AG09319 (cell line): ENCODE measurements at places on chromosomes 2 and 18.

DNA sequence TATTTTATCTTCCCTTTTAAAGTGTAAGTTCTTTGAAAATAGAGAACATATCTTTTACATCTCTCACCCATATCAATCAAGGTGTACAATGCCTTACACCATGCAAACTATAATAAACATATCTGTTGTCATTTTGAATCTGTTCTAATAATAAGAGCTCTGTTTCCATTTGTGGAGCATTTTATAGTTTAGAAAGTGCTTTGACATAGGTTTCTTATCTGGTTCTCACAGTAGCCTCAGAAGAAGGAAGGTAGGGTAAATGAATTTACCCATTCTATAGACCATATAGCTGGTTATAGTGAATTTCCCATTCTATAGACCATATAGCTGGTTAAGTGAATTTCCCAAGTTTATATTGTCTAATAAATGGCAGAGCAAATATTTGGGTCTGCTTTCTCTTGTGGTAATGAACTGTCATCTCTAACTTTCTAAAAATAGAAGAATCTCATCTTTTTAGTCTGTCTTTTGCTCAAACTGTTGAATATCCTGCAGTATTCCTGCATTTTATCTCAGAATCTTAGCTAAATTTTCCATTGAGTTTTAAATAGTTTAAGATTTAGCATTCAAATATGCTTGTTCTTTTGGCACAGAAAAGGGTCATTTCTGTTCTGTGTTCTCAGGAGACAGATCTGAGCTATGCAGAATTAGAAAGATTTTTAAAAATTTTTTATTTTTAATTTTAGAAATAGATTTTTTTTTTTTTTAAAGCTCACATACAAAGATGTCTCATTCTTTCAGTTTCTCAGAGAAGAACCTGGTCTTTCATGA is 80.7 kb upstream of the STON1 start:
- DNase-seq = no peak

- DNase-seq = no peak
These were observed 25.9 kb downstream of the NRP2 start for GRCh38 chr2:205708231-205708631.

GRCh38 chr18:54250846-54251261 is 18.5 kb upstream of the POLI start:
- no peak for DNase-seq

GRCh38 chr2:43406651-43407279 is 180.4 kb upstream of the ZFP36L2 start:
- DNase-seq = no peak

- DNase-seq = no peak
These were observed 31.5 kb upstream of the ATP8B1 start for GRCh38 chr18:57834616-57835015.

DNA sequence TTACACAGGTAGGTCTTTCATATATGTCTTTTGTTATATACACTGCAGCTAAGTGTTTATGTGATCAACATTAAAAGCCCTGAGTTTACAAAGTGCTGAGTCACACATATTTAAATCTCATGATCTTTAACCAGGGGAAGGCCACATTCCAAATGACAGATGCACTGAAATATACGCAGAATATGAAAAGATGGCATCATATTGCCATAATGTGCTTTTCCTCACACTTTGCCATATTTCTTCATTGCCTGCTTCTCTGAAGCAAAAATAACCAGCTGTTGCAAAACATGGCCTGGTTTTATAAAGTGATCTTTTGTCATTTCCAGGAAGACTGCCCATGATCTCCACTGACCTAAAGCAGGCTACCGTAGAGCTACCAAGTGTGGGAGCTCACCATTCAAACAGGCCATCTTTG is 93.5 kb upstream of the MAPRE2 start:
- DNase-seq = no peak

DNA sequence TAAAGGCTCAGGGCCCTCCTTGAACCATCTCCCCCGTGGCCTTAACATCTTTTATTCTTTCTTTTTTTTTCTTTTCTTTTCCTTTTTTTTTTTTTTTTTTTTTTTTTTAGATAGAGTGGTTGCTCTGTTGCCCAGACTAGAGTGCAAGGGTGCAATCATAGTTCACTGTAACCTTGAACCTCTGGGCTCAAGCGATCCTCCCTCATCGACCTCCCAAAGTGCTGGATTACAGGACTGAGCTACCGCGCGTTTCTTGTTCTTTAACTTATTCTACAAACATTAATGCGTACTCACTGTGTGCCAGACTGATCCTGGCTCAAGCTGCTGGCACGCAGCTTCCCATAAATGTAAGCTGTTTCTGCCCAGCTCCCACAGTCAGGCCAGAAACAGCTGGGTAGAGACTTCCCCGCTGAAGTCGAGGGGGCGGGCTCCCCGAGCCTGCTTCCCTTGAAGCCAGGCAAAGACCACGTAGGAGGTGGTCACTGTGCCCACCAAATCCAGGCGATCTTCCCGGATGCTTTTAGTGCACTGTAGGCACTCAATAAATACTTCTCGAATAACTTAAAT is 29.2 kb upstream of the ATP6V1B1 start:
- DNase-seq = no peak

- DNase-seq = no peak
These were observed 372.8 kb downstream of the MTX2 start for GRCh38 chr2:176642074-176642473.

DNA sequence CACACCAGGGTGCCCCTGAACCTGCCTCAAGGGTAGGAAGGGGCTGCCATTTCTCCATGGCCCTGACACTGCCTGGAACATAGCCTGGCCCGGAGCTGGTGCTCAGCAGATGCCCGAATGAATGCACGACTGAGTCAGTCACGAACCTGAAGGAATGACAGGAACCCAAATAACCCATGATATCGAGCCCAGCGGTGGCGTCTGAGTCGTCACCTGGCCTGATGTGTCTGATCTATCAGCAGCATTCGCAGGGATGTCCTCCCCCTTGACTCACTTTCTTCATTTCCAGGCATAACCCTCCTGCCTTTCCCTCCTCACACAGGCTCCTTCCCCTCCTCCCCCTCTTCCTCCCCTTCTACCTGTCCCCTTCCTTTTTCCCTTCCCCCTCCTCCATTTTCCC is 52.1 kb upstream of the SMAD7 start:
- no peak for DNase-seq

- peak; percentile 82 for DNase-seq
These were observed at the start of gene TMX3 for GRCh38 chr18:68714712-68715496. Gene TMX3, minus strand, starts transcription at chr18:68715108. Its CDS starts 127 bp downstream, at chr18:68714981.

GRCh38 chr18:35478520-35479435 is 19.0 kb downstream of the INO80C start:
- DNase-seq = no peak

DNA sequence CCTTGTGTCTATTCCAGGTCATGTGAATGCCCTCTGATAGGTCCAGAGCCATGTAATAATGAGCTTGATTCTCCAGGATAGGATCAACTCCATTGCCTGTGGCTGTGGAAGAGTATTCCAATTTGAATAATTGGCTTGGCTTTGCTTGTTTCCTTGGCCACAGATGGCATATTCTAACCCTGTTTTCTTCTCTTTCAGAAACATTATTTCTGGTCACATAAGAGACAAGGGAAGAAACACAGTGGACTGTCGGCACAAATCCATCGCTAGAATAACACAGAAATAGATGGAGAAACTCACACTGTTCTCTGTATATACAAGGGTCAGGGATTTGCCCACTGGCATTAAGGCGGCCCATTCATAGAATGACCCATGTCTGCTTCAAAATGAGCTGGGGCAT is 278.4 kb upstream of the CCDC68 start:
- no peak for DNase-seq

- DNase-seq = no peak
These were observed 255.6 kb downstream of the RDH14 start for GRCh38 chr2:18304849-18305248.

- DNase-seq = no peak
These were observed 308.9 kb upstream of the CCDC68 start for GRCh38 chr18:55268151-55268601.

DNA sequence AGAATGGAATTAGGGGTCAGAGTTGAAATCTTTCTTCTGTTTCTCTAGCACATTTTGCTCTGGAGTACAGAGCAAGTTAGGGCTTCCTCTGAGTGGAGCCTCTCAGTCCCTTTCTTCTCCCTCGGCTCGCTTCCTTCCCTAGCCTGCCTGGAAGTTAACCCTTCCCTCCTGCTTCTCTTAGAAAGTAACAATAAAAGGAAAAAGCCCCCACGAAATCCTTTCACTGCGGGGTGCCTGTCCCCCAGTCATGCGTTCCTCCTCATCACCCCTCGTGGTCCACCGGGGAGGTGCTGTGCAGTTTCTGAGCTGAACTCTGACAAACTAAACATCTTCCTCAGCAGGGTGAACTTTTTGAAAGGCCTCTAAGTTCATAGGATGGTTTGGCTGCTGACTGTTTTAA is 2.0 kb downstream of the IGFBP2 start:
- DNase-seq = no peak

GRCh38 chr2:240964704-240965295 is 33.6 kb upstream of the SNED1 start:
- DNase-seq = no peak

DNA sequence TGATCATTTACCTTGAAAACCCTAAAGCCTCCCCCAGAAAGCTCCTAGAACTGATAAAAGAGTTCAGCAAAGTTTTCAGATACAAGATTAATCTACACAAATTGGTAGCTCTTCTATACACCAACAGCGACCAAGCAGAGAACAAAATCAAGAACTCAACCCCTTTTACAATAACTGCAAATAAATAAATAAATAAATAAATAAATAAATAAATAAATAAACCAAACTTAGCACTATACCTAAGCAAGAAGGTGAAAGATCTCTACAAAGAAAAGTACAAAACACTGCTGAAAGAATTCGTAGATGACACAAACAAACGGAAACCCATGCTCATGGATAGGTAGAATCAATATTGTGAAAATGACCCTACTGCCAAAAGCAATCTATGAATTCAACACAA is 182.0 kb upstream of the RND3 start:
- DNase-seq = no peak

- no peak for DNase-seq
These were observed 35.3 kb downstream of the KCNF1 start for GRCh38 chr2:10947005-10947440.

DNA sequence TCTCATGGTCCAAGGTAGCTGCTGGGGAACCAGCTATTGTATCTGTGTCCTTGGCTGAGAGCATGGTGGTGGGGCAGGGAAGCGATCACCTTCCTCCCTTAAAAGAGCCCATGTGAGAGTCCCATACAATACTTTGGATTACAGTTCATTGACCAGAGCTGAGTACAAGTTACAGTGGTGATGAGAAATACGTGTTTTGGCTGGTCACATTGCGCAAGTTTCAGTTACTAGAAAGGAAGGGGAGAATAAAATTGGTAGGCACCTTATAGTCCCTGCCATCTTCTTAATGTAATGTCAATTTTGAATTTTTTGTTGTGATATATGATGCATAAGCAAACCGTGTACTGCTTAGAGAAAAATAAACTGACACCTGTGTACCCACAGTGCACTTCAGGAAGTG is 67.7 kb downstream of the ZNF407 start:
- DNase-seq = no peak

GRCh38 chr2:98487806-98488189 is 43.1 kb downstream of the INPP4A start:
- no peak for DNase-seq

- DNase-seq = no peak
These were observed 4.1 kb downstream of the ATOH8 start for GRCh38 chr2:85757860-85758259.

DNA sequence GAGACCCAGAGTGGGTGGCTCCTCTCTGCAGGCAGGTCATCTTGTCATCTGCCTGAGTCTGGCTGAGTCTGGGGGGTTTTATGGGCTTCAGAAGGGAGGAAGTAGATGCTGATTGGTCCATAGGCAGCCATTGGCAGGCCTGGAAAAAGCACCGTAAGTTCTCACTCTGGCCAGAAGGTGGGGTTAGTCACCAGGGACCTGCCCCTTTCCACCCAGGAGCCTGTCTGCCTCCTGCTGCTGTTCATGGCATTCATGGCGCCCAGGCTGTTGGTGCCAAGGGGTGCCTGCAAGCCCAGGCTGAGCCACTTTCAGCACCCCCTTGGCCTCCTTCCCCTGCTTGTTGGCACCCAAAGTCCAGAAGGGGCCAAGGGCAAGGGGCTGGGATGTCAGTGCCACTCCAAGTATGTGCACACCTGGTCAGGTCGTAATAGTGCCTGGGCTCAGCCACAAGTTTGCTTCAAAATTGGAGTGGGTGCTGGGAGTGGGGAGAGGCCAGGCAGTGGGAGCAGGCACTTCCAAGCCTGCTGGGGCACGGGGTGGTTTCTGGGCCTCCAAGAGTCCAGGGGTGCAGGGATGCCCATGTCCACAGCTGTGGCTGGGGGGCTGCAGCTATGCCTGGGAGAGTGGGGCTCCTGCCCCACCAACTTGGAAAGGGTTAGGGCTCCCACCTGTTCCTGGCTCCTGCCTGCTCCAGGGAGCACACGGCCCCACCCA is 178.1 kb downstream of the FAM210A start:
- no peak for DNase-seq

- DNase-seq = no peak
These were observed 39.3 kb upstream of the EPB41L3 start for GRCh38 chr18:5582849-5583681.

- DNase-seq = no peak
These were observed 419.5 kb upstream of the CELF4 start for GRCh38 chr18:37985126-37985525.

- no peak for DNase-seq
These were observed 385.5 kb downstream of the PIK3C3 start for GRCh38 chr18:42340423-42341009.

DNA sequence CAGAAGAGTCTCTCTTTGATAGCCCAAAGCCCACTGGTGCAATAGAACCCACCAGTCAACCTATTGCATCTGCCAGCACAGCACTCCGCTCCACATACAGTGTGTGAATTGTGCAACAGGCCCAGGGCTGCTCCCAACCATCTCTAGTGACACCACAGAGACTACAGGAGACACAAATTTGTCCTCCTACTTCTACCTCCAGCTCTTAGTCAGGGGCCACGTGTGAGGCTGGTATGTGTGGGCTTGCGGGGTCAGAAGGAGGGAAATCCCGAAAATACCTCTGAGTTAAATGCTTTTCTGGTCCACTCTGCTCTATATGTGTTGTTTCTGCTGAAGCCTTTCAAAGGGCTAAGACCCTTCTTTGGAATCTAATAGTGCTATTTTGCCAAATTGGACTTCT is 18.0 kb downstream of the DGUOK start:
- DNase-seq = no peak
